ENCODE measurements at places on chromosomes 12 and 14.

DNA sequence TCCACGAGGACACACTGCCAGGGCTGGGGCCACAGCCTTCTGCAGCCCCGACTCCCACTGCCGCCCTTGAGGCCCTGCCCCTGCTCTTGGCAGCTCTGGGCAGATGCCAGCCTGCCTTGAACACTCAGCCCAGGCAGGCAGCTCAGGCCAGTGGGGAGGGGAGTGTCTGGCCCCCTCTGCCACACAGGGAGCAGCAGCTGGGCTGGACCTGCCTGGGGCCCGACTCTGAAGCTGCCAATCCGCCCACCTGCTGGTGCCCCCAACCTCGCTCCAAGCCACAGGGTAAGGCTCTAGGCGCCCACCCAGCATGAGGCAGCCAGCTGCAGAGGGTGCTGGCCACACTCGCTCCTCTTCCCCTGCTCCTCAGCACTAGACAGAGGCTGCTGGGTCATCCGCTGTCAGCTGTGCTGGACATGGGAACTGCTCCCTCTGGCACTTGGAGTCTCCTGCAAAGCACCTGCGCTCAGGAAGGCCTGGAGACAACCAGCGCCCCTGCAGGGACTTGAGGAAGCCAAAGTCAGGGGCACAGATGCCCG, 24.6 kb upstream of the NUDT14 start:
- no peak for DNase-seq

GRCh38 chr12:1318327-1319031, 275.9 kb downstream of the FBXL14 start:
- DNase-seq, result no peak

GRCh38 chr12:92810370-92810769, 107.6 kb downstream of the PLEKHG7 start:
- DNase-seq, result no peak

DNA sequence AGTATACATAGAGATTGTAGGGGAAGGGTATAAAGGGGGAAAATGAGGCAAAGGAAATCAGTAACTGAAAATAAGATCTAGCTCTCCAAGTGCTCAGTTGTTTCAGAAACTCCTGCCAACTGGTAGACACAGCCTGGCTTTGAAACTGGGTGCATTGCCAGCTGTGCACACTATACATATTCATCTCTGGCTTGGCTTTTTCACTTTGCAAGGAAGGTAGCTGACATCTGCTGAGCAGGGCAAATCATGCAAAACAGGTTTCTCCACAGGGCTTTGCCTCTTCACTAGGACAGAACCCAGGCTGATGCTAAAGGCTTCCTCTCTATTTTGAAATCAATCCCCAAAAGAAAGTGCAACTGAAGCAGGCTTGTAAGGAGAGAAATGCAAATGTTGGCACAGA, 101.5 kb downstream of the HELB start:
- no peak for DNase-seq

DNA sequence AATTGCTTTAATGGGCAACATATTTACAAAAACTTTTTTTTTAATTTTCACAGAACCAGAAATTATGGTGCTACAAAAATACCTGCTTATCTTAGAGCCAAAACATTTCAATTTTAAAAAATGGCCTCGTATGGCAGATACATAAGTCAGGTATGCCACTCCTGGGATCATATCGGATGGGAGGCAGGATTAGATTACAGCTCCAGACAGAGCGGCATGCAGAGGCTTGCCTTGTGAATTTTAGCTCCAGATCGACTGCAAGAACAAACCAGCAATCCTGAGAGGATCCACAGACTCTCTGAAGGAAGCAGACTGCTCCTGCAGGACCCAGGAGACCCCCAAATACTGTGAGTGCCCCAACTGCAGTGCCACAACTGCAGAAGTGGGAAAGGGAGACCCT, 169.3 kb upstream of the AMIGO2 start:
- DNase-seq, result no peak

DNA sequence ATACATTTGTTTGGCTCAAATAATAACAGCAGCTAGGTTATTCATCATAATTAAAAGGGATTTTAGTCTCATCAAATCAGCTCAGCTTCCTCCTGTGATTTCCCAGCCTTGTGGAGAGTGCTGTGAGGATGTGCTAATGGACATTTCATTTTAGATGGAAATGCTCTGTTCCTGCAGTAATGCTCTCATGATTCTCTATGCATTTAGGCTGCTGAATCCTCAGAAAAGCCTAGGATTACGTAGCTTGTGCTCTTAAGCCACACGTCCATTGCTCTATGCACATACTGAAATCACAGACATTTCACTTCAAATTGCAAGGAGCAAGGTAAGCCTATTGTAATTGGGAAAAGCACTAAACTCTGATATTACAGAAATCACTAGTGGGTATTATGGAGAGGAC, 226.6 kb upstream of the TMEM260 start:
- DNase-seq, result no peak

- DNase-seq, result no peak
Observed at GRCh38 chr12:128091101-128091720, 175.8 kb upstream of the TMEM132C start.

DNA sequence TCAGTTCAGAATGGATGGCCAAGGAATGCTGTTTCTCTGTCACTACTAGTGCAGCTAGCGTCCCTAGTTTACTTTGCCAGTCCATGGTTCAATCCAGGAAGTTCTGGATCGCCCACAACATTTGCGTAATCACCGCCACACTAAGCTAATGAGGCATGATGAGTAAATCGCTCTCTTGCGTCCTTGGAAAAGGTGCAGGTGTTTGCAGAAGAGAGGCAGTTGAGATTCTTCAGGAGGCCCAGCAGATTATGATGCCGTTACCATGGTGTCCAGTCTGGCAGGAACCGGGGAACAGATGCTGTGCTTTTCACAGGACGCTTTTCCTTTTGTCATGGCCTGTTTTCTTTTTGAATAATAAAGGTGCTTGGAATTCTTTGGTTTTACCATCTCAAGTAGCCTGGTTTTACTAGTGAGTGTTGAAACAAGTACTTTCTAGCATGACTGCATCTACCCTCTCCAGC, 9.0 kb downstream of the TPH2 start:
- DNase-seq, result no peak

DNA sequence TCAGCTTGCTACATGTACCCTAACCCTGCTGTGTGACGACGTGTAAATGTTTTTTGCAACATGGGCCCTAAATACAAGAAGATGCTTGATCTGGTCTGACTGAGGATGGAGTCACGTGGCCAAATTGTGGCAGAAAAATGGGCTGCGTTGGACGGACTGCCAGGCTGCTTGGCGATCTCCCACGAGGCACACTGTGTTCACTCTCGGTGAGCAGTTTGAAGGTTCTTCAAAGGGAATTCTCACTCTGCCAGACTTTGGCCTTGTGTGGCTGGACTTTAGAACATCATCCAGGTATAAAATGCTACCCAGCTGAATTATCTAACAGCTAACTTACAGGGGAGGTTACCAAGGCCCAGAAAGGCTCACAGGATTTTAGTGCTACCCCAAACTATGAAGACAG, 85.1 kb downstream of the KDM2B start:
- DNase-seq, result no peak

DNA sequence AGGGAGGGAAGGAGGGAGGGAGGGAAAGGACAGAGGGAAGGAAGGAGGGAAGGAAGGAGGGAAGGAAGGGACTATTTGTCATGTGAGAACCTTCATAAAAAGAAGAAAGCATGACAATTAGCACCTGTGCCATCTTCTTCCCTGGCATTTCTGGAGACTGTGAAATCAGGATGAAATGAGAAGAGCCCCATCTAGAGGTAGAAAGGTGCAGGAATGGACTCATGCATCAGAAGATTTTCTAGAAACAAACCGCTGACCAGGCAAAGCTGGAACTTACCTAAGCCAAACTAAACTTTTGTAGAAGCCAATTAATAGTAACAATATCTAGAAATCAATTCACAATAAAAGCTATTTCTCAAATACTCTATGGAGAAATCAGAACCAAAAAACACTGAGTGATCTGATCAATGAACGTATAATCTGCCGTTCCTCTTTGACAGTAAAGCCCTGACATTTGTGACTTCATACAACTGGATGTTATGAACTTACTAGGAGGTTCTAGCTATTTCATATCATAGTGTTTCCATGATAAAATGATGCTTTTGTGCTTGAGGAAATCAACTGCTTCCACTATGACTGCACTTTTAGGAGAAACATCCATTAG, 24.4 kb upstream of the CRACR2A start:
- DNase-seq, result peak; percentile 36

GRCh38 chr12:6647083-6647604, at the start of gene ACRBP:
Gene ACRBP, minus strand, starts transcription at chr12:6647432. Its CDS starts 66 bp downstream, at chr12:6647366.
- no peak for DNase-seq

- DNase-seq, result no peak
Observed at GRCh38 chr12:132899033-132899432, 11.6 kb upstream of the CHFR start.

GRCh38 chr14:105505101-105505500, 14.1 kb downstream of the TEDC1 start:
- no peak for DNase-seq

DNA sequence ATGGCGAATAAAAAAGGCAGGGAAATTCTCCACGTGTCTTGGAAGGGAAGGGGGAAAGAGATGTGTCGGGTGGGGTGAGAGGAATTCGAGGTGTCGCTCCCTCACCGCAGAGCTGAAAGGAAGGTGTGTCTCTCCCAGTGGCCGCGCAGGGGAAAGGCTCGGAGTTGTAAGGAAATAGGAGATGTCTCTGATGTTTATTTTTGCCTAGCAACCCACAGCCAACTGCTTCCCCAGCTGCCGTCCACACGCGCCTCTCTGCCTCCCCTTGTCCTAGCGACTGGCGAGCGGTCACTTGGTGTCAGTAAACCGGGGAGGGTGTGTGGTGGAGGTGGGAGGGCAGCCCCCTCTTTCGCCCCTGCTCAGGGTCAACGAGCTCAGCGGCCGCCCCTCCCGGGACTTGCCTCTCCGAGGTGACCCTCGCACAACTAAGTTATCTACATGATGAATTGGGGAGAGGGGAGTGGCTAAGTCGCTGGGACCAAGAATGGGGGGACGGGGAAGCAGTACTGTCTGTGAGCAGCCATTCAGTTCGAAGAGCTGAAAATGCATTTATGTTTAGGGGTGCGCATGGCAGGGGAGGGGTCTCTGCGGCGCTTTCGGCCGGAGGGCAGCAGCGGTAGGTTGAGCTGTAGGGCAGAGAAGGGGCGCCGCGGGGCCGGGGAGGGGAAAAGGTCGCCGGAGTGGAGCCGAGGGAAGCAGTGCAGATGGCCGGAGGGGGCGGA, 585 bp upstream of the DYRK2 start:
- DNase-seq, result peak; percentile 36

GRCh38 chr12:111759271-111759670, 7.5 kb upstream of the ALDH2 start:
- DNase-seq, result no peak

DNA sequence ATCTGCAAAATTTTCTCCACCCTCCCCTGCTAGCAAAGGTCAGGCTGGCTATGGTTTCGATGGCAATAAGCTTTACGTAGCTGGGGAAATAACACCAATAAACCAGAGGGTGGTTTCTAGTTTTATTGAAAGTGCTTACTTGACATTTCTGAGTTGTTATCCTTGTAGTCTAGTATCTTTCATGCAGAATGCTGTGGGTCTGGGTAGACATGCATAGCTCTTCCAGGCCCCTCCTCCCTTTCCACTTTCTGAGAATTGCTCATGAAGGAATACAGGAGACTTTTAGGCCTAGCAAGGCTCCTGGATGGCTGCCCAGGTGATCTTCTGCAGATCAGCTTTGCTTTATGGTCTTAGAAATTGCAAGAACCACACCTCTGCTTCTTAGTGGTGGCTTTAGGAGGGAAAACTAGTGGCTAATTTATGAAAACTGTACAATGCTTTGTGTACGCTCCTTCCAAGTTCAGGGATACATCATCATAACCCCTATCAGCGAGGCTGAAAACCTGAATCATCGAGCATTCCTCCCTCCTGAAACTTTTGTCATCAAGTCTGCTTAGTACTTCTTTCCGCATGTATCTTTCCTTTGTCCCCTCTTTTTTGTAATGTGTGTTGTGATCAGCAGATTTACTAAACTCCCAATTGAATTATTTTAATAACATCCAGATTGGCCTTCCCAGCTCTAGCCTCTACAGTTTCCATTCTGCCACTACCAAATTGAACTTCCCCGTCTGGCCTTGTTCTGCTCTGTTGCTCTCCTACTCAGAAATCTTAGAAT, 473.0 kb downstream of the RAD51B start:
- DNase-seq, result no peak

GRCh38 chr12:92539110-92539749, 163.6 kb upstream of the PLEKHG7 start:
- peak; percentile 56 for DNase-seq

- DNase-seq, result no peak
Observed at GRCh38 chr14:56894591-56894991, 84.3 kb upstream of the OTX2 start.

DNA sequence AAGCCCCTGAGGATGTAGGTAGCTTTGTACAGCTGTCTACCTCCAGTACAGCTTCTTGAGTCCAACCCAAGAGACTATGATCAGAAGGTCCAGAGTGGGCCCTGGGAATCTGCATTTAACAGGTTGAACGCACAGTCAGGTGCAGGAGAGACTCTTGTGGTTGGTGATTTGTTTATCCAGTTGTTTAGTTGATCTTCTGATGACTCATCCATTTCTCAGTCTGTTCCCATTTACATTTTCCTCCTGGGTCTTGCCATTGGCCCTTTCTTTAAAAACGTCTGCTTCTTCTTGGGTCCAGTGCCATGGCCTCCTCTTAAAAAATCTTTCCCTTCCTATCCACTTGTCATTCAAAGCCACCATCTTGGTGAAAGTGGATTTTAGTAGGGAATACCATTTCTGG, 734.2 kb downstream of the MED13L start:
- DNase-seq, result no peak

GRCh38 chr12:64660237-64661018, 50.1 kb downstream of the RASSF3 start:
- DNase-seq, result no peak

GRCh38 chr12:9319044-9319841, 111.0 kb upstream of the PZP start:
- DNase-seq, result no peak

DNA sequence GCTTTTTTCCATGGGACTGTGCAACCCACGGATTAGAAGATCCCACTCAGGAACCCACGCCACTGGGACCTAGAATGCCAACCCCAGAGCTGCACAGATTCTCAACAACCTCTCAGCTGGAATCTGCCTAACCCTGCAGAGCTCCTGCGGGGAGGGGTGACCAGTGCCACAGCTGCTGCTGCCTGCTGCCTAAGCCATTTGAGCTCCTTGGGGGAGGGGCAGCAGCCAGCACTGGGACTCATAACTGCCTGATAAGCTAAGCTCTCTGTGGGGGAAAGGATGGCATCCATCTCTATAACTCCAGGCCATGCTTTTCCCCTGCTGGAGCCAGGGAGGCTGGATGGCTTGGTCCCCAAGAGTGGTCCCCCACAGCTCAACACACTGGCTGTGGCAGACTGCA, 182.8 kb downstream of the SLC5A8 start:
- no peak for DNase-seq

- DNase-seq, result no peak
Observed at GRCh38 chr12:124561231-124561630, 6.2 kb downstream of the NCOR2 start.

GRCh38 chr12:53603804-53604203, 22.4 kb downstream of the ATF7 start:
- DNase-seq, result no peak

- DNase-seq, result no peak
Observed at GRCh38 chr12:63792338-63792737, 12.6 kb downstream of the RXYLT1 start.
